ENCODE measurements at places on chromosomes 1 and 21. TPM values are rescaled to one million over a fixed set of nuclear protein-coding genes. Genes with fewer than 3 reads are reported as not detected.

PRR9 gene
- not detected for total RNA-seq

GPR37L1 gene
- not detected for total RNA-seq

CASQ1 gene
- total RNA-seq = not detected

TRIM45 gene
- 0.25 TPM for total RNA-seq

RGS8 gene
- not detected for total RNA-seq

PAPPA2 gene
- 0.12 TPM for total RNA-seq

PSRC1 gene
- total RNA-seq = 13.3 TPM

All from T-helper 1 cell treated with Interleukin-12 subunit alpha and Interleukin-12 subunit beta and Interleukin-4 antibody, amounts not matched to agents 30 ng/mL and 1 ng/mL, for 36 hours (primary cell).